A673 (cell line): ENCODE measurements at places on chromosomes 5 and 9. TPM values are rescaled to one million over a fixed set of nuclear protein-coding genes. Genes with fewer than 3 reads are reported as not detected.

Gene DMRT3
- not detected in 2 replicates for total RNA-seq

Gene PLPP7
- total RNA-seq: not detected in 2 replicates

DNA sequence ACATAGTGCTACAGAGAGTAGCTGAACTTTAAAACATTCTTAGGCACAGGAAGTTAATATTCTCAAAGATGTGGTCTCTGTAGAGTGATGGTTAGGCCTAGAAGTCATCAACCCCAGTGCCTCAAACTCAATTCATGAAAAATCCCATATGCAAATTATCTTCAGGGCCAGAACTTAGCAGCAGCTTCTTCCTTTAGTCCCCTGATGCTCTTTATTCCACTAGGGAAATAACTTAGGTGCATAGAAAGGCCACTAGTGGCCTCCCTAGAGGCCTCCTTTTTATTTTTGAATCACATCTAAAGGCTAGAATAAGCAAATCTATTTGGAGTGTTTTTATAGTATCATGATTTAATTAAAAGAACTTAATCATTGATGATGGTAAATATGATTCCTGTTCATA is 88.3 kb downstream of the GIN1 start:
- H3K27ac ChIP-seq: no peak overlapping the region
- H3K27me3 ChIP-seq: no peaks in the 10 kb centered on the region
- DNase-seq: no peak
- H3K4me3 ChIP-seq: no peak overlapping the region

DNA sequence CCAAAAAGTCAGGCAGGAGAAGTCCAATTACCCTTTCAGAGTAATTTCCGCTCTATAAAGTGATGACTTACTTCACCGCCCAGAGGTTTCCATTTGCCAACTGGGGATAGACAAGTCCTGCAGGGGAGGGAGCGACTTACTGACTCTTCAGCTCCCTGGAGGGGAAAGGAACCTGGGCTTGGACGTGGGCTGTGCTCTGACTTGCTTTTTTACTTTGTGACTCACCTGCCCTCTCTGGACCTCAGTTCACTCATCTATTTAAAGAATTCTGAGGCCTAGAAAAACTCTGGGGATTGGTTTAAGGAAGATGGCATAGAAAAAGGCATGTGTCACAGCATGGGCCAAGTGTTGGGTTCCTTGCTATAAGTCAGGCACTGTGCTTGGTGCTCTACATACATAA is 180.4 kb upstream of the TRIM32 start:
- no peaks in the 10 kb centered on the region for H3K36me3 ChIP-seq
- H3K4me1 ChIP-seq: no peaks in the 10 kb centered on the region
- H3K27ac ChIP-seq: no peak overlapping the region
- H3K27me3 ChIP-seq: no peaks in the 10 kb centered on the region
- no peak for DNase-seq
- no peak overlapping the region for H3K4me3 ChIP-seq

- no peak overlapping the region for H3K27ac ChIP-seq
- peak; percentile 25 for DNase-seq
- H3K4me3 ChIP-seq: no peak overlapping the region
- H3K4me1 ChIP-seq: no peaks in the 10 kb centered on the region
- no peaks in the 10 kb centered on the region for H3K36me3 ChIP-seq
- H3K27me3 ChIP-seq: no peaks in the 10 kb centered on the region
Measured at GRCh38 chr5:18553269-18553668, 919.0 kb downstream of the TAF11L14 start.
